ENCODE measurements at places on chromosomes 4 and X.

GRCh38 chr4:57410331-57411052 is 300.3 kb upstream of the IGFBP7 start:
- DNase-seq: no peak

- no peak for DNase-seq
Measured at GRCh38 chr4:91990726-91991125, 313.0 kb upstream of the GRID2 start.

DNA sequence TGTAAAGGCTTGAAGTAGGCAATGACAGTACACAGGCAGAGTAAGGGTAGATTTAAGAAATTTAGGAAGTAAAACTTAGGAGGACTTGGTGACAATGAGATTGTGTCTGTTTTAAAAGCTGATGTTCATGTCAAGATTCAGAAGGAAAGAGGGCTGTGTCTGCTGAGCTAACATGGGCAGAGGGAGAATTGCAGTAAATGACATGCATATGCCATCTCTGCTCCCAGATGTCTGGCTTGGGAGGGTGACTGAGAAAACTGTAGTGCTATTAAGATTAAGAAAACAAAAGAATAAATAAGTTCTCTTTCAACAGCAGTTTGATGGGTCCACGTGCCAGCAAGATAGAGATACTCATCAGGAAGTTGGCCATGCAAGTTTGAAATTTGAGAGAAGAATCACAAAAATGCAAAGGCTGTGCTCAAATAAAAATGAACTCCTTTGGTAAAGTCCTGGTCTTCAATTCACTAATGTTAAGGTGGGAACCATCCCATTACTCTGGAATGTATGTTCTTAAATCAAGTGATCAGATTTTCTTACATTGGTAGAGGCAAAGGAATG is 7.2 kb downstream of the NFXL1 start:
- no peak for DNase-seq

- no peak for DNase-seq
Measured at GRCh38 chr4:88107406-88108107, 50.9 kb downstream of the ABCG2 start.

DNA sequence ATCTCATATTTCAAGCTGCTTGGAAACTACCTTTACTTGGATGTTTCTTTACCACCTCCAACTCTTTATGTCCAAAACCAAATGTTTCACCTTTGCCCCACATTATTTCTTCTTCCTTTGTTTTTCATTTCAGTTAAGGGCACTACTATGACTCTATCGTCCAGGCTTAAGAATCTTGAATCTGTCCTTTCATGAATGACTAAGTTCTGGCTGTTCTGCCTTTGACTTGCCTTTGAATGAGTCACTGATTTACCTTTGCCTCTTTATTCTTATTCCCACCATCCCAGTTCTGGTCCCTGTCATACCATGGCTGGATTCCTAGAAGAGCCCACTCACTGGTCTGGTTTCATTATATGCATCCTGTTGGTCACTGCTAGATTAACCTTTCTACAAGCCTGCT is 30.6 kb upstream of the PLAC1 start:
- DNase-seq: no peak

- DNase-seq: no peak
Measured at GRCh38 chr4:168586926-168587325, 90.1 kb downstream of the PALLD start.

GRCh38 chr4:61086357-61086756 is 113.8 kb upstream of the ADGRL3 start:
- no peak for DNase-seq

GRCh38 chr4:112361181-112361791 is 64.1 kb downstream of the ALPK1 start:
- no peak for DNase-seq

DNA sequence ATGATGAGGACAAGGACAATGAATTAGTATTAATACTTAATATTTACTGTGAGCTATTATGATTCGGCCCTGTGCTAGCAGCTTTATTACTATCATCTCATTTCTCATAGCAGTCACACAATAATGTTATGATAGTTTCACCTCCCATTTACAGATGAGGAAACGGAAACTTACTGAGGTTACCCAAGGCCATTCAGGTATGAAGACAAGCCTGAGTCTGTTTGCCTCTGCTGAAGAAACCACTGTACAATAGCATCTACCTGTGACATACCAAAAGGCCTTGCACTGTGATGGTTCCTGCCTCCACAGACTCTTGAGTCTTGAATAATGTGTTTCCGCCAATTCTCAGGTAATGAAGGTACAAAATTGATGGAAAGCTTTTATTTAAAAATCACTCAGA is 248.5 kb downstream of the NPFFR2 start:
- DNase-seq: no peak

Data from activated effector memory CD4-positive, alpha-beta T cell treated with anti-CD3 and anti-CD28 coated beads, Interleukin-2, amount 50 U/mL, for 16 hours (primary cell).